Activated CD4-positive, alpha-beta T cell treated with anti-CD3 and anti-CD28 coated beads, Interleukin-2, Interleukin-6, amounts not matched to agents 100 ng/mL and 50 ng/mL, durations not matched to agents 16 hours and 8 hours (primary cell): ENCODE measurements at places on chromosomes 11 and 22.
A peak's percentile ranks its signal among the peaks of the same experiment; 100 is the strongest.

DNA sequence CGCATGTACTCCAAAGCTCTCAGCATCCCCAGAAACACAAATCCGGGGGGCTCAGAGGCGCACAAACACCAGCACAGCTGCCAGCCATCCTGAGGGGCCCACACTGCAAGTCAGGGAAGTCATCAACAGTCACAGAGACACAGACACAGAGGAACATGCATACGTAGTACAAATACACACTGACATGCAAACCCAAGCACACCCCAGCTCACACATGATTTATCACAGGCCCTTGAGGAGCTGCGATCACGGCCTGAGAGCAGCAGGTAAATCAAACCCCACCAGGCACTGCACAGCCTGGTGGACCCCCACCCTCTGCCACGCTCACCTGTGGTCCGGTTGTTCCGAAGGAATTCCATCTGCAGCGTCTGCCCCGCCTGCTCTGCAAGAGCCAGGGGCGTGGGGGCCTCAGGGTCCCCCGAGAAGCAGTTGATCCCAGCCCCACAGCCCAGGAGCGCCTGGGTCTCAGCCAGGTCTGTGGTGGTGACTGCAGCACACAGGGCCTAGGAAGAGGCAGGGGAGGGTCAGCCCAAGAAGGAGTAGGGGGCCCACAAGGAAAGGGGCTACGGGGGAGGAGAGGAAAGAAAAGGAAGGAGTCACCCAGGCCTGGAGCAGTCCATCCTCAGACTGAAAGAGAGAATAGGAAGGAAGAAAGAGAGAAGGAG, 28.5 kb upstream of the PDE2A start:
- DNase-seq, result no peak

DNA sequence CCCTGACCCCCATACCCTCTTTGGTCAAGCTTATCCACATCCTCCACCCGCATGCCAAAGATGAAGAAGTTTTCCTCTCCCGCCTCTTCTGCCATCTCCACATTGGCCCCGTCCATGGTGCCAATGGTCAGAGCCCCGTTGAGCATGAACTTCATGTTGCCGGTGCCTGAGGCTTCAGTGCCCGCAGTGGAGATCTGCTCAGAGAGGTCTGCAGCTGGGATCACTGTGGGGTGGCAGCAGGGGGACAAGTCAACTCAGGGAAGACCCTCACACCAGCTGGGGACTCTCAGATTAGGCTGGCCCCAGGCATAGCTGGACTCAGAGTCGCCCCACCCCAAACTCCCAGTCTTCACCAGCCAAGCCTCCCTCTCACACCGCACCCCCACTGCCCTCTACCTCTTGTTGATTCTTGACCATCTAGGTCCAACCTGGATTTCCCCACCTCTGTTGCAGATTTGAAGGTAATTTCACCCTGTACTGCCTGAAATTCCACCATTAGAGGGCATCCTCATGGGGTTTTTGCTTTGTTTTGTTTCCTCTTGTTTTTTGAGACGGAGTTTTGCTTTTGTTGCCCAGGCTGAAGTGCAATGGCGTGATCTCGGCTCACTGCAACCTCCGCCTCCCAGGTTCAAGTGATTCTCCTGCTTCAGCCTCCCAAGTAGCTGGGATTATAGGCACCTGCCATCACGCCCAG, 6.6 kb upstream of the RASGRP2 start:
- no peak for DNase-seq

- DNase-seq, result no peak
Observed at GRCh38 chr11:69465236-69466000, 16.0 kb upstream of the LINC01488 start.

DNA sequence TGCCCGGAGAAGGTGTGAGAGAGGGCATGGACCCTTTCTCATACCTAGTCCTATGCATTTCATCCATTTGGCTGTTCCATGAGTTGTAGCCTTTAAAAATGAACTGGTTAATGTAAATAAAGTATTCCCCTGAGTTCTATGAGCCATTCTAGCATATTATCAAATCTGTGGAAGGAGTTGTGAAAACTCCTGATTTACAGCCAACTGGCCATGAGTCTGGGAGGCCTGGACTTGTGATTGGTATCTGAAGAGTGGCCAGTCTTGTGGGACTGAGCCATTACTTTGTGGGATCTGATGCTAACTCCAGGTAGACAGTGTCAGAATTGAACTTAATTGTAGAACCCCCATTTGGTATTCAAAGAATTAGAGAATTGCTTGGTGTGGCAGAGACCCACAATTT, 48.4 kb downstream of the FAM118A start:
- no peak for DNase-seq

DNA sequence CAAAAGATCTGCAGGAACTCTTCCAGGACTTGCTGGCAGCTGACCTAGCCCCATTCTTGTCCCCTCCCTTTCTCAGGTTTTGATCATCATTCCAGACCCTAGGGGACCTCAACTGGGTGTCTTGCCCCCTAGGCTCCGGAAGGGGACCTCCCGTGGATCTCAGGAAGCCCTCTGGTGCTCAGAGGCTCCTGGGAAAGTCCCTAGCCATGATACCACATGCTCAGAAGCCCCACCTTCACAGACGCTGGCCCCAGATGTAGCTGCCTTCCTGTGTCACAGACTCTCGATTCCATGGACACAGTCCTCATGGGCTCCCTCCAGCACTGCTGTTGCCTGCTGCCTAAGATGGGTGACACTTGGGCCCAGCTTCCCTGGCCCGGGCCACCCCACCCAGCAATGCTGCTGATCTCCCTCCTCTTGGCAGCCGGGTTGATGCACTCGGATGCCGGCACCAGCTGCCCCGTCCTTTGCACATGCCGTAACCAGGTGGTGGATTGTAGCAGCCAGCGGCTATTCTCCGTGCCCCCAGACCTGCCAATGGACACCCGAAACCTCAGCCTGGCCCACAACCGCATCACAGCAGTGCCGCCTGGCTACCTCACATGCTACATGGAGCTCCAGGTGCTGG, at the start of gene LRRC55:
LRRC55 (plus strand) TSS at position 276 of the 628 bp plus-strand sequence; CDS start at position 346, 70 bp downstream.
- DNase-seq, result no peak

GRCh38 chr11:50080256-50080655, 47.6 kb downstream of the OR4C45 start:
- no peak for DNase-seq

DNA sequence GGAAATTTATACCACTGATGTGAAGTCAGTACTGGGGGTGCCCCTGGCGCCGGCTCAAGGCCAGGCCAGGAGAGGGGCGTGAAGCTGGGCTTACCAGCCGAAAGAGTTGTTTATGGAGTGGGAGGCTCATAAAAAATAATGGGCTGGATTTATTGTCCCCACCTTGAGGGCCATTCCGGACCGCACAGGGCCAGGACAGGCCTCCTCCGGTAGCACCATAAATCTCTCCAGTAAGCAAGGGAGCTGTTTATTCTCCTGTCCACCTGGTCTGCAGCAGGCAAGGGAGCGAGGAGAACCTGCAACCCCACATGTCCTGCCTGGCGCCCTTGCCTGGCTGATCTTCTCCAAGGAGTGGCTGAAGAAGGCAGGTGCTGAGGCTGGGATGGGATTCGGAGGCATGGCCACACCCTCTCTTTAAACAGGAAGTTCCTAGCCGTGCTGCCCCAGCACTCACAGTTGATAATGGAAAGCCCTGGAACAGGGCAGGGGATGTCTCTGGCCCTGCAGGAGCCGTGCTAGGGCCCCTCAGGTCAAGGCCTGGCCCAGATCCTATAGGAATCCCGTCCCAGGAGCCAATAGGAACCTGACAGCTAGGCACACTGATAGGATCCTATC, 65.1 kb downstream of the SCUBE1 start:
- DNase-seq, result no peak

DNA sequence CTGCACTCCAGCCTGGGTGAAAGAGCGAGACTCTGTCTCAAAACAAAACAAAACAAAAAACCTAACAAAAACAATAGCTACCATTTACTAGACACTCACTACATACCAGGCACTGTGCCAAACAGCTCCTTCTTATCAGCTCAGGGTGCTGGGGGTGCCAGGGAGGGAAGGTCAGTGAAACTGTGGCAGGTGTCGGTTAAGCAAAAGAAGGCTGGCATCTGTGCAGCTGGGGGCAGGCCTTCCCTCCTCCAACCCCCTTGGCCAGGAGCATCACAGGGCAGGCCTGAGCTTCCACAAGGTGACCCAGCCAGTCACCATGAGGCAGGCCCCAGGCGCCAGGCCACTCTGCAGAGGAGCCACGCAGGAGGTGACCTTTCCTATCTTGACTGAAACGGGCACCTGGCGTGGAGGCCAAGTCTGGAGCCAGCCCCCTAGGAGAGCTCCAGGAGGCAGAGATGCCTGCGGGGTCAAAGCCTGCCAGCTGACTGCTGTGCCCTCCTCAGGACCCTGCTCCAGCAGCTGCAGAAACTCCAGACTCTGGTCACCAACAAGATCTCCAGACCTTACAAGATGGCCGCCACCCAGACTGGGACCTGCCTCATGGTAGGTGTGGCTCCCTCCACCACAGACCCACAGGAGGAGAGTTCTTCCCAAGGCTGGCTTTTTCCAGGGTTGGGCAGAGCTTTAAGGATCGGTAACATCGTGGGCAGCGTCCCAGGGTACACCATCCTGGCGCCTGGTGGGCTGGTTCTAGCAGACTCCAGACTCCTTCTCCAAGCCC, 31.3 kb upstream of the DGKZ start:
- no peak for DNase-seq

GRCh38 chr11:122478986-122479385, 176.5 kb upstream of the UBASH3B start:
- no peak for DNase-seq

DNA sequence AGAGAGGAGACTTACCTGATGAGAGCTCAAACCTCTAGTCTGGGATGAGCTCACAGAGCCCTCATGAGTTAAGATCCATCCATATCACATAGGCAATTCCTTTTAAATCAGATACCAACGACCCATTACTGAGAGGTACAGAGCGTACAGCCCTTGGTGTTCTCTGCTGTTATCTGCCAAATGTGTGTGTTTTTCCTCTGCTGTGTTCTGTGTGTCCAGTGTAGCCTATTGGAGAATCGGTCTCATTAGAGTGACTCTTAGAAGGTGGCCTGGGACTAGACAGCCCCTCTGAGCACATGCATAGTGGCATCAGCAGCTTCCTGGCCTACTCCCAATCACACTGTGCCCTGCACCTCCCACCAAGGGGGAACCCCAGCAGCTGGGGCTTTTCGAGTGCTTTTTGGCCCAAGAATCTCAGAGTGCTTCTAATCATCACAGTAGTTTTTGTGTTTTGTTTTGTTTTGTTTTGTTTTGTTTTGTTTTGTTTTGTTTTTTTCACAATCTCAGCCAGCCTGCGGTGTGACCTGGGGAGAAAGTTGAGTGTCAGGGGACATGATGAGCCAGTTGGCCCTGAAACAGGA, 25.4 kb downstream of the TP53AIP1 start:
- DNase-seq, result no peak

- no peak for DNase-seq
Observed at GRCh38 chr11:115929618-115930129, 425.5 kb upstream of the CADM1 start.

GRCh38 chr22:46592390-46592872, 27.8 kb upstream of the GRAMD4 start:
- DNase-seq, result peak; percentile 64

DNA sequence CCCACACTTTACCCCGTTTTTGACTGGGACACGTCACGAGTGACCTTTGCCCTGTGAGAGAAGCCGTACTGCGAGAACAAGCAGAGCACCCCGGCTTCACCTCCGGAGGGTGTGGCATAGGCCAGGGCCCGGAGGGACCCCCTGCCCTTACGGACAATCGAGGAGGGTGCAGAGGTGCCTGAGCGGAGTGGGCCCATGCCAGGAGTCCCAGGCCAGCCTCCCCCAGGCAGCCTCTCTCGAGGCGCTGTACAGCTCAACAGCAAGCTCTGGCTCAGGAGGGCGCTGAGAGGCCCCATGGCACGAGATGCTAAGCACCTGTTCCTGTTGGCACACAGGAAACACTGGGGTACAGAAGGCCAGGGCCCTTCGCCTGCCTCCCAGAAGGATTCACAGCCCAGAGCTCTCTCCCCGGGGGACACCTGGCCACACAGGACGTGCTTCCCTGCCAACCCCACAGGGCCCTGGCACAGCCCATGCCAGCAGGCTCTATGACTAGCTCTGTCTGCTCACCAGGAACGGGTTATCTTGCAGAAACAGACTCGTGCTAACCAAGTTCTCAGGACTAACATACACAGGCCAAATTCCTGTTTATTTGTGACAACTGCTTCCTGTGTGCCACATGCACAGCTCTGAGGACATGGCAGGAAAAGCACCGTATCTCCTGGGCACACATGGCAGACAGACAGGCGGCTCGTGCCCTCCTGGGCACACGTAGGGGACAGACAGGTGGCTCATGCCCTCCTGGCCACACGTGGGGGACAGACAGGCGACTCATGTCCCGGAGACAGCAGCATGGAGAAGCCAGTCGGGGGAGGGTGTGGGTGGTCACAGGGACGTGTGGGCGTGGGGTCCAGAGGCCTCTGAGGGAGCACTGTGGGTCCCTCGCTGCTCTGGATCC, 11.6 kb downstream of the TOLLIP start:
- DNase-seq, result no peak

GRCh38 chr22:27648074-27648473, 153.5 kb downstream of the MN1 start:
- no peak for DNase-seq

- no peak for DNase-seq
Observed at GRCh38 chr22:46891382-46891951, 129.0 kb downstream of the TBC1D22A start.

GRCh38 chr11:8309311-8309710, 45.6 kb upstream of the LMO1 start:
- DNase-seq, result no peak

- DNase-seq, result no peak
Observed at GRCh38 chr11:57134284-57134683, 47.5 kb upstream of the LRRC55 start.

DNA sequence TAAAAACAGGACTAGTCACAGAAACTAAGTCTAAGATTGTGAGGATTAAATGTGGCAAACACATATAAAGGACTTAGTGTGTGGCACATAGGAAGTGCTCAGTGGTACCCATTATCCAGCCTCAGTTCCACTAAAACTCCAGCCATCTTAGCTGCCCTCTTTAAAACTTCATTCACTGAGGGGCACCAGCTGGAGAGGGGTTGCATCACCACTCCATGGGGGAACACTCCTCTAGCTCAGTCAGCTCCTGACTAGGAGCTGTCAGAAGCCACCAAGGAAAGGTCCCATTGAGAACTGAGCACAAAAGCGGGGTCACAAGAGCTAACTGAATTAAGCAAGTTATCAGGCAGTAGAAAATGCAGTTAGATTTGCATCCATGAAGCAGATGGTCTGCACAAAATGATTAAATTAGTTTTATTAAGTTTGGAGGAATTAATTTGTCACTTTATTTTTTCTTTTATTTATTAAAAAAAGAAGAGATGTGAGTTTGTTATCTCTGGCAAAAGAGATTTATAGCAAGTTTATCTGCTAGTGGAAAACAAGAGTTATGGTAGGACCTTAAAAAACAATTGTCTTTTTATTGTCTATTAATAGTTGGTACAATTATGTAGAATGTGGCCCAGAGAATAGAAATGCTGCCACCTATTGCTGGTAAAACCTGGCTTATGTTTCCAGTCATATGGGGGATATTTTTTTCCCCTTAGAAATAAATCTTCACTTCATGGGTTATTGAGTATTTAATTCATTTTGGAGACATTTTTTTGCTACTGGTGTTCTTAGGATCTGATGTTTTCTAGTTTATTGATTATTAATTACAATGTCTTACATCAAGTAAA, 95.7 kb downstream of the NAV2 start:
- DNase-seq, result no peak

- DNase-seq, result no peak
Observed at GRCh38 chr11:7512525-7513233, 1.1 kb upstream of the PPFIBP2 start.
